T-helper 2 cell (primary cell): ENCODE measurements at places on chromosomes 7 and 10.

GRCh38 chr10:88932539-88933256 is 19.9 kb downstream of the ACTA2 start:
- DNase-seq = no peak

- DNase-seq = no peak
Observed at GRCh38 chr7:106074257-106074656, 37.9 kb downstream of the SYPL1 start.

- DNase-seq = no peak
Observed at GRCh38 chr7:37665352-37666022, 18.1 kb upstream of the GPR141 start.

- DNase-seq = peak; percentile 64
Observed at GRCh38 chr10:80453842-80454512, at the start of gene TSPAN14. Gene TSPAN14, plus strand, starts transcription at chr10:80454310. Its CDS starts 34,924 bp downstream, at chr10:80489234.

DNA sequence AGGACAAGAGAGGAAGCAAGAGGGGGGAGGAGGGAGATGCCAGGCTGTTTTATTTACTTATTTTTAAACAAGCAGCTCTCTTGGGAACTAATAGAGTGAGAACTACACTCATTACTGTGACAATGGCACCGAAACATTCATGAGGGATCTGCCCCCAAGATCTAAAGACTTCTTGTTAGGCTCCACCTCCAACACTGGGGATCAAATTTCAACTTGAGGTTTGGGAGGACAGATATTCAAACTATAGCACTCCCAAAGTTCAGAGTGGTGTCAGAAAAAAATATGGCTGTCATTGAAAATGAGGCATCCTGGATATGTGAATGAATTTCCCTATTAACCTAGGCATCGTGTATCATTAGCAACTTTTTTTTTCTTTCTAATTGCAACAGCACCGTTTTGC is 145.5 kb downstream of the ABCA13 start:
- DNase-seq = no peak

DNA sequence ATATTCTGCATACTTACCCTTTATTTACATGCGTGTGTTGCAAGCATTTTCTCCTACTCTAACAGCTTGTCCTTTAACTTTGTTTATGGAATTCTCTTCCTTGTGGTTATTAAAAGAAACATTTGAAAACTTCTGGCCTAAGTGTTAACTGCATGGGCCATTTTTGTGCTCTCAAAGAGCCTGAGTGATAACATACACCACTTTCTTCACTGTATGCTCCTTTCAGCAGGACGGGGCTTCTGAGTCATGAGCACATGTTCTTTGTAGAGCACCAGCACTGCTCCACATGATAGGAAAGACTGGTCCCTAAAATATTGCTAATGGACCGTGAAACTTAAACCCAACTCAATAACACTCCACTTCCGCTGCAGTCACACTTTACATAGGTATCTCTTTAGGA is 1093.6 kb upstream of the GHITM start:
- no peak for DNase-seq
